MM.1S (cell line): ENCODE measurements at places on chromosomes 5 and 9.

- peak; percentile 59 for DNase-seq
Observed at GRCh38 chr9:70046274-70047070, 2.8 kb downstream of the MAMDC2 start.

GRCh38 chr9:70829591-70830265, 291.7 kb downstream of the TRPM3 start:
- no peak for DNase-seq

DNA sequence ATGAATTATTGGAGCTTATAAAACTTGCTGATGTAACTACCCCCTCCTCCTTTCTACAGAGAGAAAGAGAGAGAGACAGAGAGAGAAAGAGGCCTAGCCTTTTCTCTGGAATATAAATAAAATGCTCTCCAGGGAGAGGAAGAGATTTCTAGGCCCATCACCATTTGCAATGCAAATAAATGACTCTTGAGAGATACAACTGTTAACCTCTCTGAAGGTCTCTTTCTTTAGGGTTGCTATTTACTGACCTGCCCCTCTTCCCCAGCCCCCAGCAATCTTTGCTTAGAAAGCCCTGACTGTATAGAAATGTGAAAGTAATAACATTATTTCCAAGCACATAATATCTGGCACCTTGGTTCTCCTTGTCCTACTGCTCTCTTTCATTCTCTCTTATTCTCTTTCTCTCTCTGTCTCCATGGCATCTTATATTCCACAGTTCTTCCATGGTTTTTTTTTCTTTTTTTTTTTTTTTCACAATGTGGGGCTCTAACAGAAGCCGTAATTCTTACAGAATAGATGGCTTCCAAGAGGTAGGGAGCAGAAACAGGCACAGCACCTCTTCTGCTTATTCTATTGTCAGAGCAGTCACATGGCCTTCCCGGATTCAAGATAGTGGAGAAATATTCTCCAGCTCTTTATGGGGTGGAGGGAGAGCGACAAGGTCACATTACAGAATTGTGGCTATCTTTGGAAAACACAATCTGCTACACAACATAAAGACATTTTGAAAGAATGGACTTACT, 1087.9 kb upstream of the NUDT12 start:
- no peak for DNase-seq

GRCh38 chr5:90809311-90810056, 250.9 kb downstream of the ADGRV1 start:
- no peak for DNase-seq

GRCh38 chr5:163309914-163310313, 127.5 kb upstream of the CCNG1 start:
- DNase-seq = no peak

DNA sequence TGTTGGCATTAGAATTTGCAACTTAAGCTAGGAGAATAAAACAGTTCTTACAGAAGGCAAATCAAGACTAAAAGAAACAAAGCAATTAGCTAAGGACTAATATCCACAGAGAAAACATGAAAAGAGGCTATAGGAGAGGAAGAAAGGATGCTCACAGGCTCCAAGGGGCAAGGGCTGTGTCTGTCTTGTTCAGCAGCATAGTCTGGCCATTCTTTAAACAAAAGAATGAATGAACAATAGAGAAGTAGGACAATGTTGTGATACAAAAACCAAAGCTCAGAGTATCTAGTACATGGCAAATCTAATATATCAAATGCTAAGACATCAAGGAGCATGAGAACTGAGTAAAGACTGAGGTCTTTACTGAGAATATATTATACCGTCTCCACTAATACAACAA, 39.5 kb downstream of the PLPP1 start:
- DNase-seq = no peak

DNA sequence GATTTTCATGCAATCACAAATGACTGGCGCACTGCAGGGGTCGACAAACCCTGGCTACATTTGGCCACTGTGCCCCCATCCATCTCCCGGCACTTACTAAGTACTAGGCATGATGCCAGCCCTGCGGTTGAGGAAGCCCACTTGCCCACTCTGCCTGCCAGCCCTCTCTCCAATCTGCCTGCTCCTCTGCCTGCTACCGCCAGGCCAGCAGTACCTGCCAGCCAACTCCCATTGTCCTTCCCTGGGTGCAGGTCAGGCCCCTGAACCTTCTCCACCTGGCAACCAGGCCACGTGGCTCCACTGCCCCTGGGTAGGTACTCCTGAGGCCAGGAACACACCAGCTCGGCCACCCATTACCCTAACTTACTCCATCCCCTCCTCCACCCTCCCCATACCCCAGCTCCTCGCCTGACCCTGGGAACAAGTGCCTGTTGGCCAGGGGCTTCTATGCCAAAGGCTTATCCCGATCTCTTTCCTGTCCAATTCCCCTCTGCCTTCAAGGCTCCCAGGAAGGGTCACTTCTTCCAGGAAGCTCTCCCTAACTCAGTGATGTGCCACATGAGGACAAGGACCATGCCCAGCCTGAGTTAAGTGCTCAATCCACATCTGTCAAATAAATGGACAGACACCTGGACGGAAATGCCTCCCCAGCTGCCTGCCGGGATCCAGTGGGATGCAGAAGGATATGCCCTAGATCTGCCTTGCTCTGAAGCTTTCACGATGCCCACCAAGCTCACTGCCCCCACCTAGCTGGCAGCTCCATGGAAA, 6.6 kb downstream of the EEIG1 start:
- no peak for DNase-seq

DNA sequence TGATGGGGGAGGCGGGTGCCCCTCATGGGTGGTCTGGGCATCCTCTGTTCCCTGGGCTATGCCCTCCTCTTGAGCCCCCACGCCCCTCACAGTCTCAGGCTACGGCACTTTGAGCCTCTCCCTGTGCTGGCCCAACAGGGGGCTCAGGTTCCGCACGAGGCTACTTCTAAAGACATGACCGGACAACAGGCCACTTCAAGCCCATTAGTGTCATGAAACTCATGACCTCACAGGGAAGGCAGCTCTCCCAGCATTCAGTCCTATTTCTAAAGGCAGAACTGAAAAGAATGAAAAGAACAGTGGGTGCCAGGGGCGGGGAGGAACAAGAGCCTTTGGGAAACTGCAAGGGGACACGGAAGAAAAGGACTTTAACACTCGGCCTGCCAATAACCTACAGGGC, 45.0 kb downstream of the COL23A1 start:
- no peak for DNase-seq

DNA sequence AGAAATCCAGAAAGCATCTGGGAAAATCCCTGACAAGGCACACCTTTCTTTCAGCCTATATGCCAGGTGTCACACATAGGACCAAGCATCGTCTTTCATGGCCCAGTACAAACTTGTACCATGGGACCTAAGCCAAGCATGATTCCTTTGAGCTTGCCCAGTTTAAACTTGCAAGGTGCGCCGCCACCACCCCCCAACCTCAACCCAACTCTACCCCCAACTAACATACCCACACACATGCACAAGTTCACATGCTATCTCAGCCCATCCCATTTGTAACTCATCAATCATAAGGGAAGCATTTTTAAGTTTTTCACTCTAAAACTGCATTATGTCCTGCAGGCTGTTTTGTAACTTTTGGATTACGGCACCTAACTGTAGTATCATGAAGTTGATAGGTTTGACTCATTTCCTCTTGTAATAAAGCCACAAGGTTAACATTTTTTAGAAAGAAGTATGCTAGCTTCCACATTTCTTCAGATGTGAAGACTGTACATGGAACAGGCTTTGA, 145.9 kb upstream of the FST start:
- no peak for DNase-seq

GRCh38 chr5:448061-448765, 5.2 kb downstream of the EXOC3 start:
- DNase-seq = no peak

- DNase-seq = no peak
Observed at GRCh38 chr9:98215271-98215670, 22.8 kb upstream of the CORO2A start.

GRCh38 chr5:21225223-21226064, 1237.4 kb upstream of the CDH18 start:
- no peak for DNase-seq

GRCh38 chr5:9249231-9249630, 296.6 kb downstream of the SEMA5A start:
- no peak for DNase-seq

- no peak for DNase-seq
Observed at GRCh38 chr9:37025823-37026112, 8.3 kb downstream of the PAX5 start.

DNA sequence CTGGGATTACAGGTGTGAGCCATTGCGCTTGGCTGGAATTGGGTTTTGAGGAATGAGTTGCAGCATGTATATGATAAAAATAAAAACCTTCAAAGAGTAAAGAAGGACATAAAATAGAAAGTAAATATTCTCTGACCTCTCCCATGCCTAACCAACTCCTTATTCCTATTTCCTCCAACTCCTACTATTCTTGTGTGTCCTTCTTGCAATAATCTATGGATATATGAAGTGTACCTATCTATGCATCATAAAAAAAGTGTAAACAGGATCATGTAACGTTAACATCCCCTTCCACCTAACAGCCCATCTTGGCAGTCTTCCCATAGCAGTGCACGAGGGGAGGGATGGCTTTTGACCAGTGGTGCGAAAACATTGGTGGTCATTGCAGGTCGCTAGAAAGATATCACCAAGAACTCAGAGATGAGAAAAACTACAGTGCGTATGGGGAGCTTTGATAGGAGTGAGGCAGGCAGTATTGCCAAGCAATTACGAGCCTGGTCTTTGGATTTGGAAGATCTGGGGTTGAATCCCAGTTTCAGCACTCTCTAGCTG, 69.9 kb downstream of the PPARGC1B start:
- DNase-seq = no peak

DNA sequence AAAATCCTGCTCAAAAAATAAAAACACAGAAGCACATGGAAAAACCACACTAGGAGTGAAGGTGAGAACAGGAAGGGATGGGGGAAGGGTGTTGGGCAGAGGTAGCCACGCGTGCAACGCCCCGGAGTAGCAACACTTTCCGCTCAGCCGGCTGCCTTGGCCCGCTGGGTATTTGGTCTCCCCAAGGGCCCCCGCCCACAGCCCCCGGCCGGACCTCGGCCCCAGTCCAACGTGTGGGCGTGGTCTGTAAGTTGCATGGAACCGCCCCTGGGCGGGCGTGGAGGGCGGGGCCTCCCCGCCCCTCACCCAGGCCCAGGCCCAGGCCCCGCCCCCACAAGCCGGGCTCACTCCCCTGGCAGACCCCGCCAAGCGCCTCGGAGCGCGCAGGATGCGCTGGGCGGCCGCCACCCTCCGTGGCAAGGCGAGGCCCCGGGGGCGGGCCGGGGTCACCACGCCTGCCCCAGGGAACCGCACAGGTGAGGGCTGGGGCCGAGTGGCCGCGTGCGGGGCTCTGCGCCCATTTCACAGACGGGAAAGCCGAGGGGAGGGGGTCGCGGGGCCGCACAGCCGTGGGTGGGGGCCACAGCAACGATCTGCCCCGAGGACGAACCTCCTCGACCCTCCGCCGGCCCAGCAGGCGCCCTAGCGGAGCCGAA, at the start of gene SUSD3:
SUSD3 (plus strand) TSS at position 347 of the 656 bp plus-strand sequence; CDS start at position 389, 42 bp downstream.
- peak; percentile 78 for DNase-seq
